ENCODE measurements at places on chromosomes 4 and X.

GRCh38 chr4:149795256-149795655, 20.4 kb downstream of the IQCM start:
- DNase-seq = no peak

DNA sequence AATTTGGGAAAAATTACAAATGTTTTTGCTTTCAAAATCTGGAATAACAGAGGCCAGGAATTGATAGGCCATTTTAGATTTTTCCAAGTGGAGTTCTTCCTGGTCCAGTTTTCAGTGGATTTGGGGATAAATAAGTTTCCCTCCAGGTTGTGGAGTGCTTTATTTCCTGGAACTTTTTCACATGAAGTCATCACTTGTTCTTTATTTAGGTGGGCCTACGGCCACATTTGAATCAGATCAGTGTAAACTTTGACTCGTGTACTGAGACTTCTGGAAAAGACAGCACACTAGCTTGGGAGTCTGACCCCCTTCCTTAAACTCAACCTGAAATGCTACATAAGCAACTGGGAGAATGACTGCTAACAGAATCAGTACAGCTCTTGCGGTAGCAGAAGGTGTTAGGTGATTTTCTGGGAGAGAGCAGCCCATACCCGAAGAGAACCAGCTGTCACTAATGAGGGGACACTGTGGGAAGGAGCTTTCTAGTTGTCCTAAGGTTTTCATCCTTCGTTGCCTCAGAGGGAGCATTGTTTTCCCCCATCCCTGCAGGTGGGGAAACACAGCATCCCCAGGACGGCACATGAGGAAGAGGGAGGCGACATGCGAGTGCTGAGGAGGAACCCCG, 235.2 kb upstream of the FAT1 start:
- no peak for DNase-seq

DNA sequence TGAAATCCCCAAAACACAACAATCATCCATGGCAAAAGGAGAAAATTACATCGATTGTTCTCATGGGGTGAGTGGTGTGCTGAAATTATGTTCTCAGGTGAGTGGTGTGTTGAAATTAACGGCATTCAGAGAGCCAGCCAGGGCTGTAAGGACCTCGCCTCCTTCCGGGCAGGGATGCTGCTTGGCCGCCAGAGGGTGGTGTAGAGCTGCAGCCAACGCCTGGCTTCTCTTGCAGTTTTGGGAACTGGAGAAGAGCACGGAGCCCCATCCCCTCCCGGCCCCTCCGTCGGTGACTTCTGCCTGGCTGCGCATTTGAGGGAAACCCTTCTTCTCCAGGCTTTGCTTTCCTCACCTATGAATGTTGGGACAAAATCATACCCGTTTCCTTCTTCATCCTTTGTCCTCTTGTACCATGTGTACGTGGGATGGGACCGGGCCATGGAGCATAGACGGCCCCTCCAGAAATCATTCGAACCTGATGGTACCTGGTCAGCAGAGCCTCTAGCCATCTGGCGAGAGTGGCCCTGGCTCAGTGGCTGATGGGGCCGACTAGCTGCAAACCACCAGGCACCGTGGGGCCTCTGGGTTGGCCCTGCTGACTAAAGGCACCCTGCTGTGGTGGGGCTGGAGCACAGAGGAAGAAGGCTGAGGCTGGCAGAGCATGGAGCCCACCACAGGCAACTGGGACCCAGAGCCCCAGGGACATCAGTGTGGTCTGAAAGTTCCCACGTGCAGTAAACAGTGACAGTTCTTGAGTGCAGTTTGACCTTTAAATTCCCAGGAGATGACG, 28.4 kb downstream of the TRMT44 start:
- DNase-seq = no peak

- DNase-seq = no peak
Measured at GRCh38 chr4:42150653-42151567, 1.5 kb downstream of the BEND4 start.

GRCh38 chr4:84126061-84126787, 372.9 kb downstream of the NKX6-1 start:
- DNase-seq = no peak

DNA sequence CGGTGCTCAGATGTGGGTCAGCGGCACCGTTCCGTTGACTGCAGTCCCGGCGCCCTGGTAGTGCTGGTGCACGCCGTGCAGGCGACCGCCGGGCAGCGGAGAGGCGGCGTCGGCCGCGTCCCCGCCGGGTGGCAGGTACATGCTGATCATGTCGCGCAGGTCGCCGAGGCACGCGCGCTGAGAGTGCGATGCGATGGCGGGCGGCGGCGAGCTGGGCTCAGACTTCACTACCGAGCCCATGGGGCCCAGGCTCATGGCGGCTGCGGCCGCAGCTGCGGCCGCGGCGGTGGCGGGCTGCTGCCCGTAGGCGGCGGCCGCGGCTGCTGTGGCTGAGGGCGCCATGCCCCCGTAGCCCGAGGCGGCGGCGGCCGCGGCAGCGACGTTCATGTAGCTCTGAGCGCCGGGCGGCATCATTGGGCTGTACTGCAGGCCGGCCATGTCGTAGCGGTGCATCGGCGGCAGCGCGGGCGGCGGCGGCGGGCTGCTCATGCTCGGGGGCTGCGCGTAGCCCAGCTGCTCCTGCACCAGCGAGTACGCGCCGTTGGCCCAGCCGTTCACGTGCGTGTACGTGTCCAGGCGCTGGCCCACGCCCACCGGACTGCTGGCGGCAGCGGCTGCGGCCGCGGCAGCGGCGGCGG, 1.0 kb downstream of the SOX3 start:
- no peak for DNase-seq

GRCh38 chr4:3637326-3638016, 105.2 kb upstream of the LRPAP1 start:
- DNase-seq = no peak

GRCh38 chrX:78384486-78384885, 57.1 kb upstream of the CYSLTR1 start:
- no peak for DNase-seq

DNA sequence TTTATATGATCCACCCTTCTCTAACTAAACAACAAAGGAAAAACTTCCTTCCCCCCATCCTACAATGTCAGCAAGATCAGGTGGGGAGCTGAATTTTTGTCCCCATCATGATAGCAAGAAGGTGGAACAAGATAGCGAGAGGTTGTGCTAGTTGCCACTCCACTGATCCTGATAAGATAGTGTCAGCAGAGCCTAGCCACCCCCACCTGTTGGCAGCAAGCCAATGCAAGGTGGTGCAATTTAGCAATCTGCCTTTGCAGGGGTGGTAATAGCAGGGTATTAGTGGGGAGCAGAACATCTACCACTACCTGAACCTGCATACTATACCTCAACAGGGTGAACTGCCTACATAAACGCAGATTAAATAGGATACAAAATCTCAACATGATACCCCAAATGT, 80.2 kb upstream of the MAMLD1 start:
- no peak for DNase-seq

DNA sequence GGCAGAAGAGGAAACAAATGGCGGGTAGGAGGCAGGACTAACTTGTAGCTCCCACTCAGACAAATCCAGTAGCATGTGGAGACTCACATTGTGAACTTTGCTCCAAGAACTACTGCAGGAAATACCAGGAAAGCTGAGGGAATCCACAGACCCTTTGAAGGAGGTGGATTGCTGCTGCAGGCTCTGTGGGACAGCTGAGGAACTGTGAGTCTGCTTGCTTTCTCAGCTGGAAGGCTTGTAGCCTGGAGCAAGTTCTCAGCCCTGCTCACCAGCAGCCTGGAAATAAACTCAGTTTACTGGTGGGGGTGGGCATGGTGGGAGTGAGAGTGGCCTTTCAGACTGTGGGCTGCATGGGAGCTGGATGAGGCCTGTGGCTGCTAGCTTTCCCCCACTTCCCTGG, 16.0 kb downstream of the RTL3 start:
- no peak for DNase-seq

- DNase-seq = no peak
Measured at GRCh38 chr4:136637071-136637777, 895.1 kb downstream of the PCDH18 start.

- DNase-seq = no peak
Measured at GRCh38 chr4:72031868-72032608, at the start of gene NPFFR2. TSS of gene NPFFR2 (plus strand) at chr4:72032000. CDS start at chr4:72128592, 96,592 bp downstream.

- DNase-seq = no peak
Measured at GRCh38 chrX:53284684-53285447, 3.5 kb upstream of the IQSEC2 start.

DNA sequence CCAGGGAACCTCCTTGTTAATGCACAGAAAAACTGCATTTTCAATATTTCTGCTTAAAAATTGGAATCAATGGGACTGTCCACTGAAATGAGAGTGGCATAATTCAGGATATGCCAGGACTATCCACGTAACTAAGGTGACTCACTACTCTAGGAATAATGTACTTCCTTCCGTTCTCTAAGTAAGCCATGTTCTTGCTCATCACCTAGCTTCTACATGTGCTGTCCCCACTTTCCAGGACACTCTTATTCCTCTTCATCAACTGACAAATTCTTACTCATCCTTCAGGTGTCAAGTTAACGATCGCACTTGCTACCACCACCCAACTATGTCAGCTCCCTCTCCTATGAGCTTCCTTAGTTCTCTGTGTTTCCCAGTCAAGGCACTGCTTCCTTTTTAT, 342.8 kb upstream of the F9 start:
- no peak for DNase-seq

- DNase-seq = no peak
Measured at GRCh38 chrX:84322083-84322827, 134.3 kb upstream of the RPS6KA6 start.

GRCh38 chr4:137226900-137227299, 305.4 kb downstream of the PCDH18 start:
- no peak for DNase-seq

DNA sequence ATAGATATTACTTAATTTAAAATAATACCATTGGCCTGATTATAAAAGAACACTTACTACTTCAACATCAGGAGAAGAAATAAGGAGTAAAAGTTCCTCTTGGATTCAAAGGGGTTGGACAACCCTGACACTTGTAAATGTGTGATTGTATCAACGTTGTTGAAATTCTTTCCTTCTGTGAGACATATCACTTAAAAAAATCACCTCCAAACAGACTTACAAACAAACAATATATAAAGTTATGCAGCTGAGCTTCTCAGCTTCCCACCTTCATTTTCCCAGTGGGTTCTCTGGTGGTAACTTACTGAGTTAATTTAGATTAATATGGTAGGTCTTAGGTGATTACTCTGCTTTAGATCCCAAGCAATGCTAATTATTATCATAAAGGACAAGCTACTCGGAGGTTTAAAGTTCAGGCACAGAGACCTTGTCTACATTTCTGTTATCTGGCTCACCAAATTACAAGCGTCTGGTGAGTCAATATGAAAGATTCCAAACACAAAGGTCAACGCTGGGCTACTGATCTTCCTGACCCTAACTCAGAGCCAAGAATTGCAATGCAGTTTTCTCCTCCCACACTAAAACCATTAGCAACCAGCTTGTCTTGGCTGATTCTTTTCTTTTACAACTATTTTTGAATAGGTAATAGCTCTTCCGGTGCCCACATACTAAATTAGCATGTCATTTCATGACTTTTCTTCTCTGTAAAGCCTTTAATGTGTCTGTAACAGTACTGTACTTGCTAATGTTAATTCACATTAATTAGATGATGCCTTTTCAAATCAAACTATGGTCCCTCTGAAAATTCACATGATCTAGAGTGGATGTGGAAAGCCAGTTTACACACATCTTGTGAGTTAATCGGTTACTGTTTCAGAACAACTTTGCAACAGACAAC, 157.6 kb downstream of the RASL11B start:
- no peak for DNase-seq

DNA sequence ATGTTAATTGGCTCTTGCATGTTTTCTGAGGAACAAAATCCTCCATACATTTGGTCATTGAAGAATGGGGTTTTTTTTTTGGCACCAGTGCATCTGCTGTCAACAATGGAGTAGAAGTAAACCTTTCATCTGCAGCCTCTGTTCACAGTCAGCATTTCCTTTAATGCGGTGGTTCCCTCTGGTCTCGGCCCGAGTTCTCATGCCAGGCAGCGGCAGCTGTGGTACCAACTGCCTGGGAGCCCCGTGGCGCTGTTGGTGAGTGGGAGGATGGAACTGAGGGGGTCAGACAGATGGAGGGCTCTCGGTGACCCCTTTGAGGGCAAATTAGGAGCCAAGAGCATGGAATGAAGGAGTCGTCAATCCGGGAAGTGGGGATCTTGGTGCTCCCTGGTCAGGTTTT, 114.7 kb downstream of the AFF1 start:
- no peak for DNase-seq

DNA sequence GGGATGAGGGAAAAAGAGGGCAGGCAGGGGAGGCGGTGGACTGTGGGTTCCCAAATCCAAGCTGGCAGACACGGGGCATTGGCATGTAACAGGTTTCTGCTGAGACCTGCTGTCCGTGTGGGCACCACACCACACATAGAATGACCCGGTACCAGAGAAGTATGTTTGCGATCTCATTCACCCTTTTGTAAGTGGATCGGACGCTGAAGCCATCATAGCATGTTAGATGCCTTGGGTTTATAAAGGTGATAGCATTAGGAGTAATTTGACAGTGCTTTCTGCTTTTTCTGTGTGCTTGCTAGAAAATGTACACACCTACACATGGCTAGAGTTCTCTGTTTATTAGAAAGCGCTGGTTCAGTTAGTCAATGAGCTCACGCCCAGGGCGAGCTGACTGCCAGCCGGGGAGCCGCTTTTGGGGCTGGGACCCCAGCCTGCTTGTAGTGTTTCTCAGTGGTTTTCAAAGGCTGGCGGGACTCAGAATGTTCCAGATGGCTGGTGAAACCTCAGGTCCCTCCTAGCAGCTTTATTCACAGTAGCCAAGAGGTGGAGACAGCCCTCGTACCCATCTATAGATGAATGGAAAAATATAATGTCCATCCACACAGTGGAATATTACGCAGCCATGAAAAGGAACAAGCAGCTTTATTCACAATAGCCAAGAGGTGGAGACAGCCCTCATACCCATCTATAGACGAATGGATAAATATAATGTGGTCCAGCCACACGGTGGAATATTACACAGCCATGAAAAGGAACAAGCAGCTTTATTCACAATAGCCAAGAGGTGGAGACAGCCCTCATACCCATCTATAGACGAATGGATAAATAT, 579 bp downstream of the IL3RA start:
- no peak for DNase-seq

DNA sequence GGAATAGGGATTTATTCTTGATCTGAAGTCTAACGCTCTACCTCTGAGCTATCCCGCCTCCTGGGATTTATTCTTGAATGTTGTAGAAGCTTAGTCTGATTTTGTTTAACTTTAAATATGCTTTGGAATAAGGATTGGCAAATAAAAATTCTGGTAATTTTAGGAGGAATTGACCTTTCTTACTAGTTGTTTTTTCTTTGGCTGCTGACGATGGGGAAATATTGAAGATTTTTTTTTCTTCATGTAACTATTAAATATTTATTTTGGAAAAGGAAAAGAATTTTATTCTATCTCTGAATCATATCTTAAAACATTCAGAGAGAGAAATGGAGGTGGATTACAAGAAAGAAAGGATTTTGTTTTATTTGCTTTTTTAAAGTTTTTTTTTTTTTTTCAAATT, 122.9 kb downstream of the PDLIM5 start:
- no peak for DNase-seq
